DND-41 (cell line): ENCODE measurements at places on chromosomes 16 and 17.
A peak's percentile ranks its signal among the peaks of the same experiment; 100 is the strongest.

GRCh38 chr16:22235839-22236745 lies 30.0 kb downstream of the EEF2K start:
- H3K27me3 ChIP-seq = no peaks in the 10 kb centered on the region
- no peak overlapping the region for H3K4me3 ChIP-seq
- H3K36me3 ChIP-seq = peaks cover 30% of the 10 kb centered on the region
- no peak overlapping the region for H3K27ac ChIP-seq
- DNase-seq = no peak

- H3K27ac ChIP-seq = no peak overlapping the region
- no peaks in the 10 kb centered on the region for H3K4me1 ChIP-seq
- no peak for DNase-seq
- no peak overlapping the region for H3K4me3 ChIP-seq
- no peaks in the 10 kb centered on the region for H3K27me3 ChIP-seq
Measured at GRCh38 chr17:15660077-15660476, 24.0 kb downstream of the TRIM16 start.

DNA sequence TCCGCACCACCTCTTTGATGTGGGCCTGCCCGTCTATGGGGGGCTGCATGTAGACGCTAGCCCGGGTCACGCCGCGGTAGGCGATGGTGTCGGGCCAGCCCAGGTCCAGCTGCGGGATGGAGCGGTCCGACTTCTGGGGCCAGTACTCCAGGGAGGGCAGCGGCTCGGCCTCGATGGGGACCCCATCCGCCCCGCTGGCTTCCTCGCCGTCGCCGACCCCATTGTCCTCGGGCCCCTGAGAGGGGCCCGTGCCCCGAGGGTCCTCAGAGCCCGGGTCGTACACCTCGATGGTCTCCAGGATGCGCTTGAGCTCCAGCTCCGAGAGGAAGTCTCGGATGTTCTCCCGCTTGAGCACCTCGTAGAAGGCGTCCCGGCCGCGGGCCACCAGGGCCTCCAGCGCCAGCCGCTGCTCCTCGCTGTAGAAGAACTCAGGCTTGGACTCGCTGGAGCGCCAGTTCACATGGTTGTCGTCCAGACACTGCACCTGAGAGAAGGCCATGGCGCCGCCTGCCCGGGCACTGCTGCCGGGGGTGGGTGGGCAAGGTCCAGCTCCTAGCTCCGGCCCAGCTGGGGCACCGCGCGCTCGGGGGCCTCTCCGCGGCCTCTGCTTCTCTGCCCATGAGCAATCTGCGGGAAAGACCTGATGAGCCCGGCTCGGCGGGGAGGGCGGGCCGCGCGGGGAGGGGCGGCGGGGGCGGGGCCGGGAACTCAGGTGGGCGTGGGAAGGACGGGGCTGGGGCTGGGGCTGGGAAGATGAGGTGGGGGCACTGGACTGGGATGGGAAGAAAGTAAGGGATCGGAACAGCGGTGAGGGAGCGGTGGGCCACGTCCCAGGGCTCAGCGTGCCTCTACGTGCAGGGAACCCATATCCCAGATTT lies 782 bp downstream of the FAM83G start:
- DNase-seq = no peak
- H3K4me3 ChIP-seq = no peak overlapping the region
- no peak overlapping the region for H3K27ac ChIP-seq
- no peaks in the 10 kb centered on the region for H3K4me1 ChIP-seq
- H3K36me3 ChIP-seq = no peaks in the 10 kb centered on the region
- H3K27me3 ChIP-seq = no peaks in the 10 kb centered on the region

DNA sequence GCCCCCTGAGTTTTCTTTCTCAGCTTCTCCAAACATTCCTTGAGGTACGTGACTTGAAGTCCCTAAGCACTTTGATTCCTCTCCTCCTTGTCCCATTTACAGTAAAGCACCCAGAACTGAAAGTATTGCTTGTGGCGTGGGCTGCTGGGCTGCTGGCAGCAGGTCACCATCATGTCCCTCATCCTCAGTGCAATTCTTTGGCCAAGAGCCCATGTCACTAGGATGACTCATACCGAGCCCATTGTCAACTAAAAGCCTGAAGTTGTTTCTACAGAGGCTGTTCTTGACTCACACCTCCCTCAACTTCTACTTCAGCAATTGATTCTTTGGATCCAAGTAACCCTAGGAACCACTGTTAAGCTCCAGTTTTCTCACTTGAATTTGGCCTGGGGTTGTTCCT lies 54.3 kb downstream of the KPNA2 start:
- H3K4me1 ChIP-seq = peaks cover 53% of the 10 kb centered on the region
- no peak overlapping the region for H3K27ac ChIP-seq
- H3K27me3 ChIP-seq = no peaks in the 10 kb centered on the region
- no peak overlapping the region for H3K4me3 ChIP-seq
- no peaks in the 10 kb centered on the region for H3K36me3 ChIP-seq
- peak; percentile 12 for DNase-seq

GRCh38 chr16:57614944-57615343 lies 13.5 kb upstream of the ADGRG1 start:
- H3K27ac ChIP-seq = no peak overlapping the region
- H3K27me3 ChIP-seq = no peaks in the 10 kb centered on the region
- no peak for DNase-seq
- no peaks in the 10 kb centered on the region for H3K4me1 ChIP-seq

GRCh38 chr17:31678431-31678830 lies 180.6 kb downstream of the COPRS start:
- DNase-seq = no peak
- no peak overlapping the region for H3K4me3 ChIP-seq
- H3K27me3 ChIP-seq = no peaks in the 10 kb centered on the region
- no peaks in the 10 kb centered on the region for H3K4me1 ChIP-seq
